ENCODE measurements at places on chromosomes 16 and 17. TPM values are rescaled to one million over a fixed set of nuclear protein-coding genes. Genes with fewer than 3 reads are reported as not detected.

Gene NACA2
- not detected for total RNA-seq

Gene TBC1D3G
- total RNA-seq: not detected

Gene PFN1
- 370 TPM for total RNA-seq

Gene CBX2
- 48.6 TPM for total RNA-seq

Gene CRISPLD2
- total RNA-seq: 83.0 TPM

Gene EVPL
- 0.16 TPM for total RNA-seq

Gene KCNJ2
- total RNA-seq: 26.8 TPM

Gene GAST
- total RNA-seq: not detected

Gene CIITA
- total RNA-seq: 0.20 TPM

Gene PIK3R5
- 0.25 TPM for total RNA-seq

Gene SLC43A2
- total RNA-seq: 13.3 TPM

Gene KRTAP9-3
- total RNA-seq: not detected

DNA sequence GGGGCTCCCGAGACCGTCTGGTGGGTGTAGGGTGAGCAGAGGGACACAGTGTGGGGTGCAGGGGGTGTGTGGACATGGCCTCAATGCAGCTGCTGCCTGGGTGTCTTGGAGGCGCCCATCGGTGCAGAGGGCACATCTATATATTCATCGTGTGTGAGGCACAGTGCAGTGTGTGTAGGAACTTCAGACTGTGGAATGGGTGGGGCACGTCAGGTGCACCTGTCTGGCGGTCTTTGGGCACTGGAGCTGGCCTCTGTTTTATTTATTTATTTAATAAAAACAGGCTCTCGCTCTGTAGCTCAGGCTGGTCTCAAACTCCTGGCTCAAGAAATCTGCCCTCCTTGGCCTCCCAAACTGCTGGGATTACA lies 16.8 kb downstream of the LASP1 start:
- H3K27me3 ChIP-seq: no peaks in the 10 kb centered on the region
- H3K36me3 ChIP-seq: peaks cover 21% of the 10 kb centered on the region
- H3K27ac ChIP-seq: no peak overlapping the region
- DNase-seq: no peak
- no peak overlapping the region for H3K4me3 ChIP-seq

GRCh38 chr16:5062051-5062450 lies 3.7 kb downstream of the C16orf89 start:
- H3K27ac ChIP-seq: no peak overlapping the region
- H3K4me1 ChIP-seq: no peaks in the 10 kb centered on the region
- H3K36me3 ChIP-seq: no peaks in the 10 kb centered on the region
- H3K4me3 ChIP-seq: no peak overlapping the region
- peaks cover 35% of the 10 kb centered on the region for H3K27me3 ChIP-seq

- no peaks in the 10 kb centered on the region for H3K36me3 ChIP-seq
- H3K27ac ChIP-seq: no peak overlapping the region
- DNase-seq: no peak
Observed at GRCh38 chr16:27824786-27825185, 238.7 kb downstream of the GSG1L start.

DNA sequence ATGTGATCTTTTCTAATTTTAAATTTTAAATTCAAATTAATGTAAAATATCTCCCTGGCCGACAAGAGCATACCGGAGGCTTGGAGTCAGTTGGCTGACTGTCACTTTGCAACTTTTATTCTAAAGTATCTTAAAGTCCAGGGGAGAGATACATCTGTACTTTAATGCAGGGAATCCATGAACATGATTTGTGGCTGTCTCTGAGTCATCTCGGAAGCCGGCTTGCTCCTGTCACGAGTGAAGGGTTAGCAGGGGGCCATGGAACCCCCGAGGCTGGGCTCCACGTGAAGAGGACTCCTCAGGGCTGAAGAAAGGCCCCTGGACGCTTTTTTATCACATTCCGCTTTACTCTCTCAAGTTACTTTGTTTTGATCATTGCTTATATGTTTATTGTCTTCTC lies 13.3 kb downstream of the TVP23A start:
- no peak overlapping the region for H3K27ac ChIP-seq
- H3K4me1 ChIP-seq: peaks cover 6% of the 10 kb centered on the region
- H3K4me3 ChIP-seq: no peak overlapping the region
- no peak for DNase-seq
- H3K36me3 ChIP-seq: peaks cover 4% of the 10 kb centered on the region

DNA sequence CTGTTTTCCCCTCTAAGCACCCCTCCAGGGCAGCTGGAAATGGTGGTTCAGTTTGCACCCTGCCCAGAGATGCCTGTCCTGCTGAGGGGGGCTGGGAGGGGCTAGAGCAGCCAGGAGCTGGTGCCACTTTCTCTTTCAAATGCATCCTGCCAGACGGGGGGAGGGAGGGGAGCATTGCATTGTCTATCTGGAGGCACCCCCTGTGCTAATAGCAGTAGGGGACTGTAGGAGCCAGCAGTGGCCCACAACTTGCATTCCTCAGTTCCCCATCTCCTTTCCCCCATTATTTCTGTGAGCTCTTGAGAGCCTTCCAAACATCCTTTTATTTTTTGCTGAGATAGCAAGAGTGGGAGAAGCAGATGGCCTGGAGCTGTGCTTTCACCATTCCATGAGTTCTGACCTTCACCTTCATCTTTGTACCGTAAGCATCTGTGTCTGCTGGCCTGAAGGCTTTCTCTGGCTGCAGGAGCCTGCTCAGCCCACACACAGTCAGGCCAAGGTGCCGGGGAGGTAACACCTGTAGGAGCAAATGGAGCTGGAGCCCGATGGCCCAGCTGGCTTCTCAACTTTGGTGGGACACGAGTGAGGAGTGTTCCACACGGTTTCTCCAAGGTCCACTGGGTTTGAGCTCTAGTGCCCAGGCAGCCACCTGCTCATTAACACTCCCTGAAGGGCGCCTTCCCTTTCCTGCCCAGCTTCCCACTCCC lies 5.2 kb downstream of the WFDC1 start:
- H3K4me1 ChIP-seq: peaks cover 34% of the 10 kb centered on the region
- no peak overlapping the region for H3K27ac ChIP-seq
- H3K4me3 ChIP-seq: no peak overlapping the region
- H3K36me3 ChIP-seq: no peaks in the 10 kb centered on the region

GRCh38 chr17:29412780-29413565 lies 22.8 kb downstream of the TAOK1 start:
- peaks cover 9% of the 10 kb centered on the region for H3K36me3 ChIP-seq
- no peaks in the 10 kb centered on the region for H3K27me3 ChIP-seq
- peaks cover 3% of the 10 kb centered on the region for H3K4me1 ChIP-seq

- no peaks in the 10 kb centered on the region for H3K27me3 ChIP-seq
- DNase-seq: no peak
- no peak overlapping the region for H3K4me3 ChIP-seq
Observed at GRCh38 chr17:48842746-48843145, 11.9 kb downstream of the CALCOCO2 start.

GRCh38 chr17:74147966-74148365 lies 55.5 kb upstream of the RPL38 start:
- DNase-seq: peak; percentile 21
- H3K4me3 ChIP-seq: no peak overlapping the region
- peaks cover 6% of the 10 kb centered on the region for H3K27me3 ChIP-seq
- no peaks in the 10 kb centered on the region for H3K36me3 ChIP-seq

GRCh38 chr16:77443357-77444146 lies 8.7 kb upstream of the ADAMTS18 start:
- no peak for DNase-seq
- H3K36me3 ChIP-seq: no peaks in the 10 kb centered on the region
- H3K27ac ChIP-seq: no peak overlapping the region
- peaks cover 2% of the 10 kb centered on the region for H3K27me3 ChIP-seq
- no peak overlapping the region for H3K4me3 ChIP-seq

DNA sequence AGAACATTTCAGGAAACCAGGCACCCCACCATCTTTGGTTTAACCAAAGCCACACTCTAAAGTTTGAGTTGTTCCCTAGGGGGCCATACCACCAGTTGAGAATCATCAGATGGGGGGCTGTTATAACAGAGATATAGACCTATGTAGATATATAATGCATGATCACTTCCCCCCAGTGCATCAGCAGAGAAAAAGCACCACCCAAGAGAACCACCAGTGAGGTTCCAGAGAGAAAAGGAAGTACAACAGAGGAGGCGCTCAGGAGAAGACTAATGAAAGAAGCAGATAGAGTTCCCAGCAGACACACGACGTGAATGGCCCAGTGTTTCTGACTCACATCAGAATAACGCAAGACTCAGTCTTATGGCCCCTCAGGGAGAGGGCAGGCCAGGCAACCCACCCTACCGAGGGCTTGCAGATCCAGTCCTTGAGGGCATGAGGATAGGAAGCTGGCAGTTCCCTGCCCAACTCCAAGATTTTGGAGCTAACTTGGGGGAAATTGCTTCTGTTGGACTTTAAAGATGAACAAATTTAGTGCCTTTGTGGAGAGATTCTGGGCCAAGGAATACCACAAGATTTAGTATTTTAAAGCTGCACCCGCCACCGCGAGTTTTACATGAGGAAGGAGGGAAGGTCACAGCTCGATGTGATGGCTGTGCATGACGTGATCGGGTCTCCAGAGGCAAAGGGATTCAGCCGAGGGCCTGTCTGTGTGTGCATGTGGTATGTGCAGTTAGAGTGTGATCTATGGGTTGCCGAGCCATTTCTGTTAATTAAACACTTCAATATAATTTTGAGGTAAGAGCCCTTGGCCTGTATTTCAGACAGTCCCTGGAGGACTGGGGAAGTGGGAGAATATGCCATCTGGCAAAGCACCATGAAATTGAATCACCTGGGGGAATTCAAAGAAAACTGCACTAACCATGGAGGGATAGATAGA lies 53.1 kb downstream of the AIPL1 start:
- peaks cover 4% of the 10 kb centered on the region for H3K27me3 ChIP-seq
- no peak overlapping the region for H3K27ac ChIP-seq
- no peak for DNase-seq
- no peak overlapping the region for H3K4me3 ChIP-seq

GRCh38 chr17:6421700-6422604 lies 13.0 kb downstream of the AIPL1 start:
- peaks cover 36% of the 10 kb centered on the region for H3K27me3 ChIP-seq
- H3K4me1 ChIP-seq: no peaks in the 10 kb centered on the region
- no peaks in the 10 kb centered on the region for H3K36me3 ChIP-seq
- DNase-seq: peak; percentile 88
- no peak overlapping the region for H3K4me3 ChIP-seq

- H3K4me1 ChIP-seq: peaks cover 19% of the 10 kb centered on the region
- no peak overlapping the region for H3K4me3 ChIP-seq
- no peak overlapping the region for H3K27ac ChIP-seq
- H3K36me3 ChIP-seq: peaks cover 16% of the 10 kb centered on the region
- H3K27me3 ChIP-seq: peaks cover 7% of the 10 kb centered on the region
Observed at GRCh38 chr17:55072898-55073297, 104.3 kb downstream of the STXBP4 start.

GRCh38 chr17:68343976-68344375 lies 52.7 kb downstream of the ARSG start:
- no peak overlapping the region for H3K4me3 ChIP-seq
- DNase-seq: no peak
- no peaks in the 10 kb centered on the region for H3K27me3 ChIP-seq
- H3K27ac ChIP-seq: no peak overlapping the region

DNA sequence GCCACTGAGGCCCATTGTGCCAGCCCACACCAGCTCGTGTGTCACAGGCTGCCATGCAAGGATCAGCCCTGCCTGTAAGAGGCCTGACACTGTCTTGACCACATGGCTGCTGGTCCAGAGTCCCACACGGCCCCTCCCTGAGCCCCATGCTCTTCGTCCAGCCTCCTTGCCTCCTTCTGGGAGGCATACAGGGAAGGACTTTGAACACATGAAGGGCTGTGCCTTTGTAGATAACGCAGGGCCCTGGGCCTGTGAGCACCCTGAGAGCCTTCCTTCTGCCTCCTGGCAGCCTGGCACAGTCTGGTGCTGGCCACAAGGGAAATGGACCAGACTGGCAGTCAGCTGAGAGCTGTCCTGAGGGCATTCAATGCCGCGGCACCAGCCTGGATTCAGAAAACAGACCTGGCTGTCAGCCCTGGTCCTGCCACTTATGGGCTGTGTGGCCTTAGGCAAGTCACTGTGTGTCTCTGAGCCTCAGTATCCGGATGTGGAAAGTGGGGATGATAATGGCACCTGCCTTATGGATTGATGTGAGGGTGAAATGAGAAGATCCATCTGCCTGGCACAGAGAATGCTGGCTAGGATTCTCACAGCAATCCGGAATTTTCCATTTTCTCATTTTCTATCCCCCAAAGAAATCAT lies 19.2 kb upstream of the SPNS2 start:
- DNase-seq: no peak
- H3K27ac ChIP-seq: no peak overlapping the region
- no peaks in the 10 kb centered on the region for H3K36me3 ChIP-seq
- no peak overlapping the region for H3K4me3 ChIP-seq

GRCh38 chr16:23856251-23856709 lies 20.5 kb downstream of the PRKCB start:
- H3K4me1 ChIP-seq: peaks cover 8% of the 10 kb centered on the region
- H3K27me3 ChIP-seq: peaks cover 76% of the 10 kb centered on the region
- DNase-seq: no peak

DNA sequence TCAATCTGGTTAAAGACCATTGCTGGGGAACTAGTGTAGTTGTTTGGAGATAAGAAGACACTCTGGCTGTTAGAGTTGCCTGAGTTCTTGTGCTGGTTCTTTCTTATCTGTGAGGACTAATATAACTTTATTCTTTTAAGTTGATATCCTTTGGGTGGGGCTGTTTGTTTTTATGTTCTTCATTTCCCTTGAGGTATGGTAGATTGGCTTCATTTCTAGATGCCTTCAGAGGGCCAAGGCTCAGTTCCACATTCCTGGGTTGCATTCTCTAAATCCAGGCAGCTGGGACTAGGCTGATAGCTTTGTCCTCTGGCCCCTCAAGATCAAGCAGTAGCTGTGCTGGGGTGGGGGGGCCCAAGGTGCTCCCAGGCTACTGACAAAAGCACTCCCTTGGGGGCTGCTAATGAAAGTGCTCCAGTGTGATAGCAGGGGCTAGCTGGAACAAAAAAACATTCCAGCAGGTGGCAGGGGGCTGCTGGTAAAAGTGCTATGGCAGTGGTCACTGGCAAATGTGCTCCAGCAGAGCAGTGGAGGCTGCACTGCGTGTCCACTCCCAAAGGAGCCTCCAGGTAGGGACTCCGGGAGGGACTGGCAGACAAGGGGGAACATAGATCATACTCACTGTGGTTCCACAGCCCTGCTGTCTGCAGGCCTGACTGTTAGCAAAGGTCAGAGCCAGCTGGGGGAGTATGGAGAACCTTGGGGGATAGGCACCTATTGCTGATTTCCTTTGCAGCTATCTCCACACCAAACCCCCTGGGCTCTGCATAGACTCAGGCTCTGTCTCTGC lies 45.9 kb upstream of the KCNJ16 start:
- H3K36me3 ChIP-seq: peaks cover 4% of the 10 kb centered on the region
- no peaks in the 10 kb centered on the region for H3K4me1 ChIP-seq
- H3K27ac ChIP-seq: no peak overlapping the region
- H3K4me3 ChIP-seq: no peak overlapping the region
- no peak for DNase-seq

- H3K27ac ChIP-seq: no peak overlapping the region
- no peak overlapping the region for H3K4me3 ChIP-seq
- peaks cover 4% of the 10 kb centered on the region for H3K4me1 ChIP-seq
- no peaks in the 10 kb centered on the region for H3K36me3 ChIP-seq
Observed at GRCh38 chr17:19610879-19611278, 37.7 kb upstream of the ALDH3A2 start.

- peaks cover 72% of the 10 kb centered on the region for H3K27me3 ChIP-seq
- no peak overlapping the region for H3K27ac ChIP-seq
- peaks cover 15% of the 10 kb centered on the region for H3K4me1 ChIP-seq
- H3K4me3 ChIP-seq: peak overlapping the region; percentile 47
Observed at GRCh38 chr17:79746889-79747507, 16.3 kb downstream of the ENPP7 start.

All from mesothelial cell of epicardium (in vitro differentiated cells).